ENCODE measurements at places on chromosomes 5 and 9.

GRCh38 chr5:92424785-92425426, 1041.8 kb upstream of the ARRDC3 start:
- no peak for DNase-seq

DNA sequence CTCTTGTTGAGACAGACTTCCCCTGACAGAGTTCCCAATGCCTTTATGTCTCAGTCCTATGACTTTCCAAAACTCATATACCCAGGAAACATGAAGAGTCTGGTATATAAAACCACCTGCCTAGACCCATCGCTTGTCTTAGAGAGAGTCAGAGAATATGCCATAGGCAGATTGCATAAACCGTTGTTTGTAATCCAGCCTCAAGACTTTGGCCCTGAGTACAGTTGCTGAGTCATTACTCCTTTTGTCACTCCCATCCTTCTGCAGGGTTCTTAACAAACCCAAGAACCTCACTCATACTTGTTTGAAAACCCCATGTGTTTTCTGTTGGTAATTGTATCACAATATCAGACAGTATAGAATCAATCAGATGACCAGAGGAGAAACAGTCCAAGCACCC, 616.3 kb downstream of the SLCO4C1 start:
- no peak for DNase-seq

DNA sequence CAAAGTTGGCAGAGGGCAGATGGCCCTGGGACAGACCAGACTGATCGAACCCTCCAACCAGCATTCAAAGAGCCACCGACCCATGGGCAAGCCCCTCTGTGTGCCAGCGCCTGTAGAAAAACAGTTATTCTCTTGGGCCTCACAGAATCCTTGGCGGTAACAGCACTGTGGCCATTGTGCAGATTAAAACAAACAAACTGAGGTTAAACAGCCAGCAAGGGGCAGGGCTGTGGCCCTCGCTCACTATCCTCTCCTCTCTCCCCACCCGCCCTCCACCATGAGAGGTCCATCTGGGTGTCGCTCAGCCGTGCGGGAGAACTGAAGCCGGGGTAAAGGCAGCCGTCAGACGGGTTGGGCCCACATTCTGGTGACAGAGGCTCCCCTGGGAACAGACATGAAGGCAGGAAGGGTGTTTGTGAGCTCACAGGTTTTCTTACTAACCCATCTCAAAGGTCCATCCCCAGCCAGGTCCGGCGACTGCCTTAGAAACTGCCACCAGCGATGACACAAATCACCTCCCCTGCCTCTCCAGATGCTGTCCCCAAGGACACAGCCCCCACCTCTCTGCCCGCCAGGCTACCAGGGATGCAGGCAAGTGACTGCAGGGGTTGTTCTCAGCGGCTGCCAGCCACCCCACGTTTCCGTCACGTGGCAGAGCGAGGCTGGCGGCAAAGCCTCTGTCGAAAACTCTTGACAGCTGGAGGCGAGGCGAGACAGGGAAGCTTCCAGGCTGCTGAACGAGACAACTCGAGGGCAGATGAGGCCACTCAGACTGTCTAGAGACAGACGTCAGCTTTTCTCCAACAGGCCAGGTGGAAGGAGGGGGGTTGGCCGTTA, 75.8 kb upstream of the SARDH start:
- DNase-seq, result no peak

- no peak for DNase-seq
Measured at GRCh38 chr9:16309469-16310271, 560.8 kb downstream of the BNC2 start.

GRCh38 chr5:167716126-167716775, 575.2 kb upstream of the WWC1 start:
- DNase-seq, result no peak

DNA sequence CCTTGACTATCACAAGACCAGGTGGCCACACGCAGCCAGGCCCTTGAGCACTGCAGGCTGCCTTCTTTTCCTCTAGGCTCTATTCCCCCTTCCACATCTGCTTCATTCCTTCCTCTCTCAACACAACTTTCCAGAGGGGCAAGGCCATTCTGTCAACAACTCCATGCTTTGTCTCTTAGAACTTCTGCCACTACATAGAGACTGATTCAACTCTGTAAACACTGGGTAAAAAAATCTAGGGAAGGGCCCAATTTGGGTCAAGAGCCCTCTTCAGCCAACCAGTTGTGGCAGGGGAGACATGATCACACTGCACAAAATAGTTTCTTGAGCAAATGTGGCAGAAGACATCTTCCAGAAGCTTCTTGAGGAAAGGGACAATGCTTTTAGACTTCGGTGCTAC, 55.6 kb downstream of the ATPSCKMT start:
- DNase-seq, result no peak

GRCh38 chr5:131854134-131854533, 57.3 kb upstream of the FNIP1 start:
- no peak for DNase-seq

GRCh38 chr5:132463811-132464155, 26.8 kb downstream of the IRF1 start:
- no peak for DNase-seq

DNA sequence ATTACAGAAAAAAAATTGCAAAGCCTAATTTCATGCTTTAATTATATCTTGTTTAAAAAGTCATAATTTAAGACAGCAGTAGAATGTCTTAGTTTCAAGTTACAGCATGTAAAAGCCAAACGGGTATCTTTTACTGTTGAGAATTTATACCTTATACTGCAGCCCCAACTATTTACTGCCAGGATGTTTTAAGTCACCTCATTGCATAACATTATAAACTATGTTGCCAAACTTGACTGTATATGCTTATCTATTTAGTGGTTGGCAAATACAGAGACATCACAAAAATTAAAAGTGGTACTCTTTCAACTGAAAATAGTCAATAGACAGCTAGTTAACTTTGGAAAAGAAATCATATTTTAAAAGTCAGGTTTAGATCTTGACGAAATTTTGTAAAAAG, 119.5 kb downstream of the EDIL3 start:
- no peak for DNase-seq

GRCh38 chr5:45454114-45454513, 242.1 kb downstream of the HCN1 start:
- DNase-seq, result no peak

GRCh38 chr5:150350524-150351344, 6.8 kb upstream of the TCOF1 start:
- DNase-seq, result no peak

GRCh38 chr9:135903358-135903656, 4.0 kb downstream of the CAMSAP1 start:
- DNase-seq, result no peak

DNA sequence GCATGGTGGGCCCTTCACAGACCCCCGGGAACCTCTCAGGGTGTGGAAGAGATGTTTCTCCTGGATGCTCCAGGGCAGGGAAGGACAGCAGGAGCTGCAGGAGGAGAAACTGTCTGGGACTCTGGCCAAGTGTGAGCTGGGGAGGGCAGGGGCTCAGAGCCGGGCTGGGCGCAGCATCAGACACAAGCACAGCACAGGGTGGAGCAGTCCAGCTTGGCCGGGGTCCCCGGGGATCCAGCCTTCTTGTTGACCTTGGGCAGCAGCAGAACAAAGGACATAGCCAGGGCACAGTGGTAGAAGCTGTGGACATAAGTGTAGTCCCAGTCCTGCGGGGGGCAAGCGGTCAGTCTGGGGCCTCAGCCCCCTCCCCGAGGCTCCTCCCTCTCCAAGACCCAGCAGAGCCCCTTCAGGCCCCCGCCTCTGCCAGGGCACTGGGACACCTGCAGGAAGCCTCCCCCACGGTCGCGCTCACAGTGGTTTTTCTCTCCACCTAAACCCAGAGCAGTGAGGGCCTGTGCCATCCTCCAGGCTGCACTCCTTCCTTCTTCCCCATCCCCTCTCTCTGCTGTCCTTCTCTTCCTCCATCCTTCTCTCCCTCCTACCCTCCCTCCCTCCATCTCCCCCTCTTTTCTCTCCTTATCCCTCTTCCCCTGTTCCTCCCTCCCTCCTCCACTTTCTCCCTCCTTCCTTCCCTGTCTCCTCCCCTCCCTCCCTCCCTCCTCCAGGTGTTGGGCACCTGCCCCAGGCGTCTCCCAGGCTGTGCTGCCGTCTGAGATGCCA, 10.1 kb downstream of the MYMK start:
- no peak for DNase-seq

DNA sequence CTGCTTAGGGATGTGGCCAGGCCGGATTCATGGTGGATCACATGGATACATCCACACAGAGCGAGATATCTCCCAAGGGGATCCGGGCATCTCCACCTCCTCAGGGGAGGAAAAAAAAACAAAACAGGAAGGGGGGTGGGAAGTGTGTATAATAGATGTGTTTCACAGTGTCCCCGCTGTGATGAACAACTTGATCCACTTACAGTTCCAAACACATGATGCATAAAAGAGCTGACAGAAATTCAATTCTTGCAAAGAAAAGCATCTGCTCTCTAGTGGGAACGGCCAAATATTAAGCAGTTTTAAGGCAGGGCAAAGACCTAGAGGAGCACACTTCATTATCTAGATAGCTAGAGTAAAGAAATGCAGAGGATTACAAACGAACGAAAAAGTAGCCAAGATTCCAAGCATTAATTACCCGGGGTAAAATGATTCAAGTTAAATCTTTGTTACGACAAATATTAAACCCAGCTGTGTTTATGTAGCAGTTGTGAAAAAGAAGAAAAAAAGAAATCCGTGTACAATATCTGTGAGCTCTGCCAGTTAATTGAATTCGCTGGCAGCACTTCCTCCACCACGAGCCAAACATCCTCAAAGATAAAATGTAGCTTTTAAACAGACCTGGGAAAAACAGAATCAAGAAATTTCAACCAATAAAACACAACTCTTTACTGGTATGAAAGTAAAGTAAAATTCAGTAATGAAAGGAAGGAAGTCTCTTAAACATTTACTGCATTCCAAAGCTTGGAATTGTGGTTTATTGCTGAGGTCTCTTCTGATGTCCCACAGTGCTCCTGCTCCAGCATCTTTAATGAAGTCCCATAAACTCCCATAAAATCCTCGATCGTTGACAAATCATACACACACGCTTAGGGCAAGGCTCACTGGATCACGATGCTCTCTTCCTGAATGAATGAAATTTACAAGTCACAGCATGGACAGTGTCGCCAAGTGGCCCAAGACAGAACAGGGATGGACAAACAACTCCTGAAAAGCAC, 213.0 kb downstream of the CRB2 start:
- DNase-seq, result no peak
